Germinal center (tissue), 1 donor: ENCODE measurements at places on chromosomes 7 and 10.

- no peak for DNase-seq
Observed at GRCh38 chr10:60203993-60204618, 185.6 kb downstream of the ANK3 start.

DNA sequence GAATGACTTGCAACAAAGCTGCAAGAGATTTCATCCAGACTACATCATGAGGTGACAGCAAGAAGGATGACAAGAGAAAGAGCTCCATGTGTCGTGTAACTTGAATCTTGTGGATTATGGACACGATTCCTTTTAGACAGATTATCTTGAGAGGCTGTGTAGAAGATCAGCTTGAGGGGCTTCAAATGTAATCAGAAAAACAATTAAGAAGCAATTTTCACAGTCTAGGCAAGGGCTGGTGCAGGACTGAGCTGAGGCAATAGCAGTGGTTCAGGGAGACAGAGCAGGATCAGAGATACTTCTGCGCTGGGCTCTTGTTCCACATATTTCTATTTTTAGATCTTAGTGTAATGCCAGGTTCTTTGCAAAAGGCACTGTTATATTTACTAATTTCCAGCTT is 253.0 kb upstream of the COBL start:
- DNase-seq, result no peak

DNA sequence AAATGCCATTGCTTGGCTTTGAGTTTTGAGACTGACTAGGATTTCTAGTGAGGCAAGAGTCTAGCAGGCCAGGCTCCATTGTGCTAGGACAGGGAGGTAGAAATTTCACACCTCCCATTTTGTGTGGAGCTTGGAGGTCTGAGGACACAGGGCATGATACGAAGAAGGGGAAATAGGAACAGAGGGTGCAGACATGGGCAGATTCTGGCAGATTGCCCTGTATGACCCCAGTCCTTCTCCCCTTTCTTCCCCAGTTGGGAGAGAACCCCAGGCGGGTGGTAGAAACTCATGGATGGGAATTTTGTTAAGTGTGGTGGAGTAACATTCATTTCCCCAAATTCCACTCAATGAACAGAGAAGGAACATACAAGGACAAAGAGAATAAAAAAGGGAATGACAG is 54.4 kb downstream of the RAMP3 start:
- no peak for DNase-seq

GRCh38 chr10:112886463-112886862 is 63.6 kb upstream of the TCF7L2 start:
- no peak for DNase-seq

- DNase-seq, result no peak
Observed at GRCh38 chr7:46681865-46682503, 760.9 kb upstream of the IGFBP3 start.

DNA sequence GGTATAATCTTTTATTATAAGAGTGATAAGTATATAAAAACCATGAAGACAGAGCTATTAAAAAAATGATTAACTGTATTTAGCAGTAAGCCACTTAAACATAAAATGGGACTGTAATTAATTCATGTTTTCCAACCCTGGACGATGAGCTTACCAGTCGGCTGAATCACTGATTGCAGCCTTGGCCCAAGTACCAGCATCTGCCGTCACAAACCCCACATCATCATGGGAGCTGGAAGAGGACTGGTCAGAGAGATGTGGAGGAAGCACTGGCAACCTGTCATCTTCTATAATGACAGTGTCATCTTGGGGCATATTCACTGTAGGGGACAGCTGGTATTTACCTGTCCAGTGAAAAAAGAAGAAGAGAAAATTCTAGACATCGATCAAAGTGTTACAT is 473.6 kb downstream of the PARD3 start:
- no peak for DNase-seq

GRCh38 chr10:130737621-130738020 is 573.9 kb downstream of the TCERG1L start:
- no peak for DNase-seq

GRCh38 chr10:13816195-13816925 is 229.6 kb downstream of the PRPF18 start:
- no peak for DNase-seq

DNA sequence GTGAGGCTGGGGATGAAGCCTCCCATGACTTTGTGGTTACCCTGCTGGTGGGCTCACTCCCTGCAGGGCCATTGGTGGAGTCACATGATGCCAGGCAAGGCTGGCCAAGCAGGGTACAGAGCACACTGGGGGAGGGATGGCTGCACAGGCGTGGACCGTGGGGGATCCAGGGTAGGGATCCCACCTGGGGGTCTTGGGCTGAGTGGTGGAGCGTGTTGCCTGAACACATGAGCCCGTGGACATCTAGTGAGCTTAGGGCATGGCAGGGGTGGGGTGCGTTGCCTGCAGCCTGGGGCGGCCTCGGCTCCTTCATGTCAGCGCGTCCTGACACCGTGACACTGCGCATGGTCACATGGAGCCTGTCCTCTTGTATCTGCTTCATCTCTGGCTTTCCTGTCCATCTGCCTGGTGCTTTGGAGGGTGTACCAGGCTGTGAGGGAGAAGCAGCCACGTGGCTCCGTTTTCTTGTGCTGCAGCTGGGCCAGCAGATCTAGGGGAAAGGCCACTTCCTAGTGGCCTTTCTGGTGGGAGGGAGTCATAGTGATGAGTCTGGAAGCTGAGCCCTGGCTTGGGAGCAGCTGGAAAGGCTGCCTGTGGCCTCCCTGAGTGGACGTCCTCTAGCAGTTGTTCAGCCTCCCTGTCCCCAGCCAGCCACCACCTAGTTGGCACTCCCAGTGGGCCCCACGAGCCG is 96.2 kb downstream of the LHPP start:
- no peak for DNase-seq

DNA sequence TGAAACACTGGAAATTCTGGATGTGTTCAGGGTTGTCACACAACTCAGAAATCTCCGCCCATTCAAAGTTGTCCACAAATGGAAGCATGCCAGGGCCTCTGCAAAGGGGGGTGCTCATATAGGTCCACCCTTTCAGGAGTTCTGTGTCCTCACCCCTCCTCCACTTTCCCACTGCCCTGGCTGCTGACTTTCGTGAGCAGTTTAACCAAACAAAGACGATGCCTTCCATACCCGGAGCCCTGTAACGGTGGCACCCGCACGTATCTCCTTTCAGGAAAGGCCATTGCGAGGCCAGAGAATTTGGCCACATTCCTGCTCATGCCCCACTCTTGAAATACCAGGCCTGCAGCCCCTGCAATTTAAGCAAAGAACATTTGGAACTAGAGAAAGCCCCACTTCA is 1.4 kb downstream of the CPXM2 start:
- DNase-seq, result no peak

DNA sequence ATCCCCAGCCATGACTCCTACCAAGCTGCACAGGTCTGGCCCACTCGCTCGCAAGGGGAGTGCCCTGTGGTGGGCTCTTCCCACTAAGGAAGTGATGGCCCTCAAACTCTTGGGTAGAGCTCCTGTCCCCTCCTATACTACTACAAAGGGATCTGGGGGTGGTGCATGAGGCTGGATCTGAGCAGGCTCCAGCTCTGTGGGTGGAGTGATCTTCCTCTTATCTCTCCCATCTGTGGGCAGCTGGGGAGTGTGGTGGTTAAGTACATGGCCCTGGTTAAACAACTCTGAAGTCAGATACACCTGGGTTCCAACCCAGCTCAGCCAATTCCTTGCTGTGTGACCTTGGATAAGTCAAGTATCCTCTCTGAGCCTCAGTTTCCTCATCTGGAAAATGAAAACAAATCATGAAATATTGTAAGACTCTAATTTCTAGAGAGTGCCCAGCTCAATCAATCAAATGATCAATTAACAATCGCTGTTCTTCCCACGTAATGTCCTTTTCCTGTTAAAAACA is 17.4 kb downstream of the DDIT4 start:
- DNase-seq, result no peak

- DNase-seq, result no peak
Observed at GRCh38 chr7:134996097-134996550, 9.8 kb downstream of the AGBL3 start.

DNA sequence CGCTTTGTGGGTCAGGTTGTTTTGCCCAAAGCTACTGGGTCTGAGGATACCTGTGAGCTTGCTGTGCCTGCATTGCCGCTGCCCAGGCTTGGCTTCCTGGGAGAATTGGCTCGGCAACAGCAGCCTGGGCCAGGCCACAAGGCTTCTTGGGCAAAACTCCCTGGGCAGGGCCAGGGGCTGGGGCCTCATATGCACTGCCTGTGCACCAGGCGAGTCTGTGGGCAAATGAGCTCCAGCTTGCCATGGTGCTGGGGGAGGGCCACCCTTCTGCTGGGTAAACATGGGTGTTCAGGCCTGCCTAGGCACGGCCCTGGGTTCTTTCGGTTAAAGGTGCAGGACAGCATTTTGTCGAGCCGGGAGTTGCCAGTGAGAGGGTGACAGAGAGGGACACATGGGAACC is 19.4 kb downstream of the ZMIZ1 start:
- DNase-seq, result no peak

DNA sequence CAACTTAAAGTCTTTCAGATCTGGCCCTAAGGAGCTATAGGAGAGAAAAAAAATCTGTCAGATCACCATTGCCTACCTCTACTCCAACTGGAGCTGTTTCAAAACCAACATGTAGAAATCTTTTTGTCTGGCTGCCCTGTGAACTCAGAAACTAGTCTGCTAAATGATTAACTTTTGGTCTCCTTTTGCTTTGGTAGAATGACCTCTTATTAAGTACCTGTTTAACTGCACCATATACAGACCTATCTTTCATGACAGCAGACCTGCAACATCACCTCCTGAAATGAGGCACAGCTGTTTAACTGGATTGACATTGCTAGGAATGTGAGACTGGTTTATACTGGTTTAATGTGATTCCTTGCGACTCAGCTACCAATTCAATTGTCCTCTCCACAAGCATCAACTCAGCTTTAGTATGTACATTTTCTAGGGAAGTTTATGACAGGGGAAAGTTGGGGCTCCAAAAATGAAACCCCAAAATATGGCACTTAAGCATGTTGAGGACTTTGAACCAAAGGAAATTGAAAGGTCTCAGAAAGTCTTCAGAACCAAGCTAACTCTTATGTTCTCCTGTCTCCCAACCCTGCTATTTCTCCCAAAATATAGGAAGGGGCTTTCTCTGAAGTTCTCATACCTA is 1.8 kb downstream of the CYP3A43 start:
- no peak for DNase-seq

- peak; percentile 60 for DNase-seq
Observed at GRCh38 chr7:143325240-143325639, 9.3 kb downstream of the CLCN1 start.

DNA sequence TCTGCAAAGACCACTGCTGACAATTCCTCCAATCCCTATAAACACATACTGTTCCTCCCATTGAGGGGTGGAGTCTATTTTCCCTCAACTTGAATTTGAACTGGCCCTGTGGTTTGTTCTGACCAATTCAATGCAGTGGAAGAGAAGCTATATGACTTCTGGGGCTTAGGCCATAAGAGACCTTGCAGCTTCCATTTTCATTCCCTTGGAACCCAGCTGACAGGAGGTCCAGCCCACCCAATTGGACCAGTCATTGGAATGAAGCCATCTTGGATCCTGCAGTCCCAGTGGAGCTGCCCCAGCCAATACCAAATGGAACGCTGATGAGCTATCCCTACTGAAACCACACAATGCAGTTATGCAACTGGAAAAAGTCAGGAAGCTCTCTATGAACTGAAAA is 8.9 kb upstream of the TMED4 start:
- DNase-seq, result no peak

- no peak for DNase-seq
Observed at GRCh38 chr7:144659211-144659610, 176.6 kb downstream of the TPK1 start.
